Stimulated activated CD4-positive, alpha-beta T cell treated with anti-CD3 and anti-CD28 coated beads, Interleukin-2, amount 100 ng/mL, for 24 hours (primary cell): ENCODE measurements at places on chromosomes 5 and 9.

DNA sequence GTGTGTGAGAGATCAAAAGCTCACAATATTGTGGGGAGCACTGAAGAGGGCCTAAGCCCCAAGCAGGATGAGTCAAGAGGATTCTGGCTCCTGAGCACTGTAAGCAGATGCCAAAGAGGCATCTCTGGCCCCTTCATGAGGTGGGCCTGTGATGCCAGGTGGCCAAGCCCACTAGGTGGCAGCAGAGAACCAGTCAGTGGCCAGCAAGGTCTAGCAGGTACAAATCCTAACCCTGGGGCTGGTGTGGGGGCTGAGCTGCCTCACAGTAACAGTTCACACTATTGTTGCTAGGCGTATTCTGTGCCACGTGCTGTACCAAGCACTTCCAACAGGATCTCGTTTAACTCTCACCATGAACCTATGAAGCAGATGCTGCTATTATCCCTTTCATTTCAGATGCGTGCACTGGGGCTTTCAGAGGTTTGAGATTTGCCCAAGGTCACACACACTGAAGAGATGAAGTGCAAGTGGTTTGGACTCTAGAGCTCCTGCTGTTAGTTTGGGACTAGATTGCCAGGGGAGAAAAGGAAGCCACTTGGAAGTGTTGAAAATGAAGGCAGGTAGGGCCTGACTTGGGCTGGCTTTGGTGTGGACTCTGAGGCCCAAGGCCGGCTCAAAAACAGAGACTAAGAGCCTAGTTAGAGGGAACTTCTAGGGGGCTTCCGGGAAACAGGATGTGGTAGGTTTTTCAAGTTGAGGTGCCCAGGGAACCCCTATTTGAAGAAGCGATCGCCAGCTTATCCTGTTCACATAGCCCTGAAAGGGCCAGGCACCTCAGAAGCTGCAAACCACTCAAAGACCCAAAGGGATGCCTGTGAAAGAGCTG is 4.4 kb upstream of the MLANA start:
- peak; percentile 87 for DNase-seq

GRCh38 chr5:56066931-56067450 is 72.2 kb upstream of the IL6ST start:
- no peak for DNase-seq

GRCh38 chr5:94575196-94575595 is 43.2 kb downstream of the KIAA0825 start:
- no peak for DNase-seq

DNA sequence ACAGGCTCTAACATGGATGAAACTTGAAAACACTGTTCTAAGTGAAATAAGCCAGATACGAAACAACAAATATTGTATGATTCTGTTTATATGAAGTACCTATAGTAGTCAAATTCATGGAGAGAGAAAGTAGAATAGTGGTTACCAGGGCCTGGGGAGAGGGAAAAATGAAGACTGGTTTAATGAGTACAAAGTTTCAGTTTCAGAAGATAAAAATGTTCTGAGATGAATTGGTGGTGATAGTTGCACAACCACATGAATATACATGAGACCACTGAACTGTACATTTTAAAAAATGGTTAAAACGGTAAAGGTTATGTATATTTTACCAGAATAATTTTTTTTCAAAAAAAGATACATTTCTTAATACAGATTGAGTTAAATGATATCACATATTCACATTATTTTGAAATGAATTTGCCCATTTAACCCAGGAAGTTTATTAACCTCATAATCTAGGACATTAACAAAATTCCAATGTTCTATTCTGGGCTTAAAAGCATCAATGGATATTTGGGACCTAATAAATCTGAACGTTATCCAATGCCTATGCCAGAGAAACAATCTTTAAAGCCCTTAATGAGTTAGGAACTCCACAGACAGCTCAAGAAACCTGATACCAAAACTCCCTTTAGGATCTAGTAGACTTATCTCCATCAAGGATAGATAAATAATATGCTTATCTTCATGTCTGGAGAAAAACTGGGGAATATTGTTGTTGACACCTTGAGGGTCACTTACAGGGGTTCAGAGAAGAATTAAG is 521.3 kb downstream of the EFNA5 start:
- no peak for DNase-seq

DNA sequence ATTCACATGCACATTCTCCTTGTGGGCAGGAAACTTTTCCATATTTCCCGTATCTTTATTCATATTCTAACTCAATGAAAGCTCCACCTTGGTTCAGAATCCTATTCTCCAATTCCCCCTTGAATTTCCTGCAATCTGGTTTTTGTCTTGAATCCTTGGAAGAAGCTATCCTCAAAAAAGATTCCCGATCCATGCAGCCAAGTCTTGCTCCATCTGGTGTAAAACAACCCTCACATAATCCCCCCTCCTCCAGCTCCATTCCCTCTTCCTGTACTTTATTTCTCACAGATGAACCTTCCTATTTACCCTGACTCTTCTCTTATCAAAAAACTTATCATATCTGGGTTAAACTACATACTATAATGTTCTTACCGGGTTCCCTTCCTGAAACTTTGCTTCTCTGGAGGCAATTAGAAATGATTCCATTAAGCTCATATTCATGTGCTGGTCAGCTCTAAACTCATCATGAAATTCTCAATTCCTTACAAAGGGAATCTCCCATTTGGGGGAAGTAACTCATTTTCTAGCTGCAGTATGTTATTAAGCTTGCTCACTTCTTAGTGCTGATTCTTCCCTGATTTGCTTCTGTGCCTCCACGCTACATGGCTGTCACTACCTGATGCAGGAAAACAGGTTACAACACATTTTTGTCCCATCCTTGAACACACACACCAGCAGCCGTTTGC is 81.7 kb downstream of the GNAQ start:
- DNase-seq: no peak

- no peak for DNase-seq
These were observed 21.3 kb upstream of the MEGF9 start for GRCh38 chr9:120735415-120736126.

DNA sequence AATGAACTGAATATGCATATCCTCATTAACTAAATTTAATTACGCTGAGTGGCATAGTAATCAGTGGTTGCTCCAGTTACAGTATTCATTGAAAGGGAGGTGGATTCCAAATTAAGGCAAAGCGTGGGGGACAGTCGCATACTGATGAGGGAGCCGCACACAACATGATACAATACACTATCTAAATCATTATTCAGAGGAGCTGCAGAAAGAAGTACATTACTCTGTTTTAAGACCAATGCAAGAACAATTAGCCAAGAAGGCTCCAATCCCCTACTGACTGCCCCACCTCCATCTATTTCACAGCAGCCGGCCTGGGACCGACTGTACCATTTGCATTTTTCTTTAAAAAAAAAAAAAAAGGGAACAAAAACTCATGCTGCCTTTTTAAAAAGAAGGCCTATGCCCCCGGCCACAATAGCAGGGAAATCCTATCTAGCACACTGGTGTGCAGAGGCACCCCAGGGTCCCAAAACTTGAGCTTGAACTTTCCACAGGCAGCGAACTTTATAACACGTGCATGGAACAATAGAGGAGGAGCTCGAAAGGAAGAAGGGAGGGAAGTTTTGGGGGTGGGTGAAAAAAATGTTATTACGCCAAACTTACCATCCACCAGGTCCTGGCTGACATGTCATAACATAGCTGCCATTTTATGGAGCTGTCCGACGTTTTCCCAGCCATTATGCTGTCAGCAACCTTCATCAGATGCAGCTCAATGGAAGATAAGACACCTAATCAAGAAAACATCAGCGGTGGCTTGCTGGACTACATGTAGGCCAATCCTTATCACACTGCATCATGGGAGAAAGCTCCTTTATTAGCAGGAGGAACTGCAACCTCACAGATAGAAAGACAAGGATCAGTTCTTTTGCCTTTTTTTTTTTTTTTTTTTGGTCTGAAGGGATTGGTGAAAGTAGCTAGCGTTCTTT is 161.6 kb downstream of the ZDHHC21 start:
- no peak for DNase-seq

DNA sequence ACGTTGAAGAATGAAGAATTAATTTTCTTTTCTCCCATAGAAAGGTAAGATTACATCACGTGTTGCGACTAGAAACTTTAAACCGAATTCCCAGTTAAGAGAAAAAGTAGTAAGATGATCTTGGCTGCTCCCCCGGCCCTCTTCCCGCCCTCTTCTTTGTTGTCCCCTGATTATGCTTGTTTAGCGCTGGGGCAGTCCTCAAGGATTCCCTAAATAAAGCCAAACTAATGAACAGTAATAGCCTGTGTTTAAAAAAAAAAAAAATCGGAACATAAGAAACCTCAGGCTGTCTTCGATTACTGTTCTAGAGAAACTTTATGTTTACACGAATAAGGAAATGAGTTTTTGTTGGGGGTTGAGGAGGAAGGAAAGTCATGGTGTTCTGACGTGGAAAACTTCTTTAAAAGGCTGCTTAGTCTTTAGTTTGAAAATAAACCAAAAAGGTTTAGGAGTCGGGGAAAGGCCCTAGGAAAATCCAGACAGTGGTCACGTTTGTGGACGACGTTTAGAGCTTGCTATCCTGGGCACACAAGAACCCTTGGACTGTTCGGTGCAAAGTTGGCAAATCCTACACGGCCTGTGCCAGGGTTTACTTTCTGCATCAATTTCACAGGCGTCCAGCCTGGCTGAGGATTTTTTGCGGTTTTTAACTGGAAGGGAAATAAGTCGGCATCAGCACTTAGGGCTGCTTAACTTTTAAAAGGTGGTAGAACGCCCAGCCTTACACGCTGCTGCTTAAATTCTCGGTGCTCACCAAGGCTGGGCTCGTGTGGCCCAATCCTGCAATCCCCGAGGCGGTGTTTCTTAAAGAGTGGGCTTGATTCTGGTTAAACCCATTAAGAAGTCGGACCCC is 1.1 kb upstream of the MAT2B start:
- peak; percentile 57 for DNase-seq

DNA sequence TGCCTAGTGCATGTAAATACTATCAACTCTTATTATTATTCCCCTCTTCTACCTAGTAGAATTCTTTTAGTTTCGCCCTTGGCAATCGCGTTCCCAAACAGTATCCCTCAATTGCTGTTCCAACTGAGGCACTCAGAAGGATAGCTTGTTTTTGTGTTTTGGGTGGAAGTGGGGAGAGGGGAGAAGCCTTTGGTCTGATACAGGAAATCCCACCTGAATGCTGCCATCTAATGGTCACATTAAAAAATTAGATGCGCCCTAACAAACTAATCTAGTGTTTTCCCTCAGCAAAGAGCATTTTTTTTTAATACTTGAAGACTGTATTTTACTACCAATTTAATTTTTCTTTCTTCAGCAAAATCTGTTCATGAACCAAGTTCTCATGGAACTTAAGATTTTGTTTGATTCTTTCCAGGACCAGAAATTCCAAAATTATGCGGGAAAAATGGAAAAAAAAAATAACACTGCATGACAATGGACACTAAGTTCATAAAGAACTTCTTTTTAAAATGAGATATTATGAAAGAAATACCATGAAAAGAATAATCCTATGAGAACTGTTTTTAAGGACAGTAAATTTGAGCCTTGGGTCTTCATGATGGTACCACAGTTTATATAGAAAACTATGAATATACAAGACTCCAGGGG is 22.2 kb upstream of the GLDC start:
- no peak for DNase-seq

GRCh38 chr5:178318382-178318781 is 85.8 kb upstream of the PHYKPL start:
- DNase-seq: no peak

- DNase-seq: no peak
These were observed 49.7 kb downstream of the KIF24 start for GRCh38 chr9:34279411-34279810.

GRCh38 chr9:130755377-130756007 is 61.9 kb downstream of the EXOSC2 start:
- no peak for DNase-seq

GRCh38 chr5:126947146-126948010 is 83.0 kb downstream of the MARCHF3 start:
- no peak for DNase-seq

GRCh38 chr9:133877327-133877726 is 114.8 kb downstream of the VAV2 start:
- no peak for DNase-seq

GRCh38 chr5:75281716-75282465 is 45.2 kb upstream of the ANKRD31 start:
- no peak for DNase-seq

DNA sequence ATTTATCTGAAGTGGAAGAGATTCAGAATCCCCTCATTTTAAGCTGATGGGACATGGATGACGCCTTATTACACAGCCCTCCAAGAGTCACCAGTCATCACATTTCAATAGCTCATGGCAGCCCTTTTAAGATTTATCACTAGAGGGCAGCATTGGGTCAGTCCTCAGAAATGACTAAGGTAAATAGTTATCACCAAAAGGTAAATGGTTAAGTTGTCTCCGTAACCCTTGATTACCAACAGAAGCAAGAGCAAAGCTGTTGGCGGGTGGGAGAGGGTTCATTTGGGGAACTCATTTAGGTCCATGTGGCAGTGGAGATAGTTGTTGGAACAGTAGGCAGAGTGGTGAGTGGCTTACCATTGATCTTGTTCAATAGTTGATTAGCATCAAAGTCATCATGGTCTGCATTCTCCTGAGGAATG is 12.0 kb upstream of the C9 start:
- peak; percentile 28 for DNase-seq

DNA sequence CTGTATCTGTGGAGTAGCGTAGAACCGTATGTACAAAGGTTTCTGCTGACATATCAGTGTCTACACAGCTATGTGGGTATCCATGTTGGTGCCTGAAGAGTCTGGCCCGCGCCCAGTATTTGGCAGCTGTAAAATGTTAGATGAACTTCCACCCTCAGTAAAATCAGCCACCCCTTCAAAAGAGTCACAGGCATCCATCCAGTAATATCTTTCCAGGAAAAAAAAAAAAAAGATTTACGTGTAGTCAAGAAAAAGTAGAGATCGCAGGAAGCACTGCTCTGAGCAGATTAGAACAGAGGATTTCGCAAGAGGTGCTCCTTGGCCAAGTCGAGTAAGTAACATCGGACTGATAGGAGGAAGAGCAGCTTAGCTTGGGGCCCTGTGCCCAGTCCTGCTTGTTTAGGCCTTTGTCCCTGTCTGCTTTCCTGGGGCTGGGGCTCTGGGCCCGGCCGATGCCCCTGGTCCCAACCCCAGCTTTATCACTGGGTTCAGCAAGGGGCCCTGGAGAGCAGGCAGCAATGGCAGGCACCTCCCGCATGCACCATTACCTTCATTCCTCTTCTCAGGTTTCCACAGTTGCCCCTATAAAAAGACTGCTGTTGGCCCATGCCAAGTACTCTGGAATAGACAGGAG is 21.2 kb downstream of the DAPK1 start:
- DNase-seq: no peak

- DNase-seq: no peak
These were observed 29.5 kb downstream of the CCNH start for GRCh38 chr5:87383216-87383615.
